ENCODE measurements at places on chromosomes 11 and 22.

DNA sequence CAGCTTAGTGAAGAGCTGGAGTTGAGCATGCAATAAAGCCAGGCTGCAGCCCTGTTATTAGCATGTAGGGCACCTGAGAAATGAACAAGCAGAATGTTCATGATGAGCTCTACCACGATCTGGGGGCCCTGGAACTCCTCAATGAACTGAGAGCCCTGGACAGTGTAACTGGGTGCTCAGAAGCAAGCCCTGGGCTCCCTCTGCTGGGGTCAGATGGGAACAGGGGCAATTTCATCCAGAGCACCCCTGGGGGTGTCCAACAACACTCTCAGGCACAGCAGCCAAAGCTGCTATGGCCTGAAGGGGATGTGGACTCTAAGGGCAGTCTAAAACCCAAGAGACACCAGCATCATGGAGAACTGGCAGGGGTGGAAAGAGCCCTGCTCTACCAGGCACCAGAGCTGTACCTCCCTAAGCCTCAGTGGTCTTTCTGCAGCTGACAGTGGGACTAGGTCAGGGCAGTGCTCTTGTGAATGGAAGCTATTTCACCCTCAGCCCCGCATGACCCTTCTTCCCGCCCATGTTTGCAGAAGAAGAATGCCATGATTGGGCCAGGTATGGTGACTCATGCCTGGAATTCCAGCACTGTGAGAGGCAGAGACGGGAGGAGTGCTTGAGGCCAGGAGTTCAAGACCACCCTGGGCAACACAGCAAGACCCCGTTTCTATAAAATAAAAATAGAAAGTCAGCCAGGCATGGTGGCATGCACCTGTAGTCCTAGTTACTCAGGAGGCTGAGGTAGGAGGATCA, 28.9 kb downstream of the THOC5 start:
- DNase-seq, result peak; percentile 24

DNA sequence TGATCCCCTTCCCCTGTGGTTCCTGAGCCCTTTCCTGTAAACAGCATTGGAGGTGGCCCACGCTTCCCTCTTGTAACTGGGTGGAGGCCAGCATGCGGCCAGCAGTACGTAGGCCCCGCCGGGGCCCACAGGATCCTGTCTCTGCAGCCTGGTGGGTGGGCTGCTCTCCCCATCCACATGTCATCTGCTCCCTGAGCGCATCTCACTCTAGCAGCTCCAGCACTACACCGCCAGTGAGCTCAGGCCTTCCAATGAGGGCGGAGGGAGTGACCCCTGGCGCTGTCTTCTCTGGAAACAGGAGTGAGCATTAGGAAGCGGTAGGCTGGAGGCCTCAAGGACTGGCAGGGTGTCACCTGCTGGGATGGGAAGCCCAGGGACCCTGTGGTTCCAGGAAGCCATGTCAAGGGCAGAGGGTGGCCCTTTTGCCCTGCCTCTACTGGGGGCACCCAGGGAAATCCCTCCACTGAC, 363.9 kb downstream of the TBC1D22A start:
- no peak for DNase-seq

- peak; percentile 71 for DNase-seq
Measured at GRCh38 chr22:37193629-37194191, 5.7 kb upstream of the C1QTNF6 start.

DNA sequence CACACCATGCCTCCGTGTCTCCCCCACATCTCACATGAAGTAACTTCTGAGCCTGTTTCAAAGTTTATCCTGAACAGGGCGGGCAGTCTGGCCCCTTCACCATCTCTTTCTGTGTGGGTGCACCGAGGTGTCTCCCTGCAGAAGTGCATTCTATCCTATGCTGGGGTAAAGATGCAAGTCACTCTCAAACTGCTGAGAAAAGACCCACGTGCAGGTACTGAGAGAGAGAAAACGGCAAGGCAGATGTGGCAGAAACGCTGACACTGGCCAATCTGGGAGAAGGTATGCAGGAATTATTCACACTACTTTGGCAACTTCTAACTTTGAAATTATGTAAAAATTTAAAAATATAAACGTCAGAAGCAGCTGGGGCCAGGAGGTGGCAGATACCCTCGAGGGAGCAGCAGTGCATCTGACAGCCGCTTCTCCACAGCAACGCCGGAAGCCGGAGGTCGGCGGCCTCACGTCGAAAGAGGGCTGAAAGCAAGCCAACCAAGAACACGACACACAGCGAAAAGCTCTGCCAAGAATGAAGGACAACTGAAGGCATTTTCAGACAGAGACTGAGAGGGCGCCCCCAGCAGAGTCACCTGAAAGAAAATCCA, 34.2 kb upstream of the MOB2 start:
- no peak for DNase-seq

DNA sequence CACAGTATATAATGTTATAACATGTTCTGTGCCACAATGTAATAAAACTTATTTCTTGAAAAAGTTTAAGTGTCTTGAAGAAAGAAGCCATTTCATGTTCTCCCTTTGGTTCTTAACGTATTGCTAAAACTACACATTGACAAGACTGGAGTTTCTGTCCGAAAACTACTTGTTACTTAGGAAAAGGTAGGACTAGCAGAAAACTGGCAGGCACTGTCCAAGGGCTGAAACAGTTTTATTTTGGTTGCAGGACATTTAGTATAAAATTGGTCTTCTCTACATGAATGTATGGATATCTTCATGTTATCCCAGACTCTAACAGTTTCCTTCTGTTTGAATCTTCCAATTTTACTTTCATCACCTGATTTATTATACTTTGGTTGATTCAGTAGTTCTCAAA, 1027.1 kb downstream of the LRRC4C start:
- DNase-seq, result no peak

GRCh38 chr22:49192180-49192856, 635.4 kb downstream of the BRD1 start:
- no peak for DNase-seq

DNA sequence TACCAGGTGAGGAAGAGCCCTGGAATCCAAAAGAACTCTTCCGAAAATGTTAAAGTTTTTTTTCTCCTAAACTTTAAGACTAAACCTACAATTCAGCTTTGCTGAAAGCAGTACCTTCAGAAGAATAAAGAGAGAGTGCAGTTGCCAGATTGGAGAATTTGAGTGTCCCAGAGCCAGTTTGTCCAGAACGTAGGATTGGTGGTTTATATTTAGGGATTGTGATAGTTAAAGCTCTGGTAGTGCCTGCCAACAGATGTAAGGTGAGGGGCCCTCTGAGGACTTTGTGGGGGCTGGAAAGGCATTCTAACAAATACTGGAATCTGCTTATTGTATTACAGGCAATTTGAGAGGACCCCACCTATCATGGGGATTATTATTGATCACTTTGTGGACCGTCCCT, 39.8 kb downstream of the ATG13 start:
- no peak for DNase-seq

GRCh38 chr11:94730153-94730552, 38.0 kb upstream of the AMOTL1 start:
- no peak for DNase-seq

- DNase-seq, result no peak
Measured at GRCh38 chr11:120714438-120714837, 202.9 kb downstream of the GRIK4 start.

DNA sequence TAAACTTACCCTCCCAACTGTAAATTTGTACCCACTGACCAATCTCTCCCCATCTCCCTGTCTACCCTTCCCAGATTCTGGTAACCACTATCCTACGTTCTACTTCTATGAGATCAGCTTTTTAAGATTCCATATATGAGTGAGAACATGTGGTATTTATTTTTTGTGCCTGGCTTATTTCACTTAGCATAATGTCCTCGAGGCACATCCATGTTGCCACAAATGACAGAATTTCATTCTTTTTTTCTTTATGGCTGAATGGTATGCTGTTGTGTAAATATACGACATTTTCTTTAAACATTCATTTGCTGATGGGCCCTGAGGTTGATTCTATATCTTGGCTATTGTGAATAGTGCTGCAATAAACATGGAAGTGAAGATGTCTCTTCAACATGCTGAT, 74.7 kb upstream of the RRM1 start:
- DNase-seq, result no peak

GRCh38 chr11:120123946-120124345, 14.0 kb downstream of the TRIM29 start:
- DNase-seq, result no peak

GRCh38 chr11:73168925-73169579, 26.9 kb upstream of the FCHSD2 start:
- no peak for DNase-seq

GRCh38 chr11:126140926-126141280, 70.5 kb downstream of the RPUSD4 start:
- no peak for DNase-seq

- DNase-seq, result no peak
Measured at GRCh38 chr11:13260201-13260962, 17.2 kb upstream of the BMAL1 start.

DNA sequence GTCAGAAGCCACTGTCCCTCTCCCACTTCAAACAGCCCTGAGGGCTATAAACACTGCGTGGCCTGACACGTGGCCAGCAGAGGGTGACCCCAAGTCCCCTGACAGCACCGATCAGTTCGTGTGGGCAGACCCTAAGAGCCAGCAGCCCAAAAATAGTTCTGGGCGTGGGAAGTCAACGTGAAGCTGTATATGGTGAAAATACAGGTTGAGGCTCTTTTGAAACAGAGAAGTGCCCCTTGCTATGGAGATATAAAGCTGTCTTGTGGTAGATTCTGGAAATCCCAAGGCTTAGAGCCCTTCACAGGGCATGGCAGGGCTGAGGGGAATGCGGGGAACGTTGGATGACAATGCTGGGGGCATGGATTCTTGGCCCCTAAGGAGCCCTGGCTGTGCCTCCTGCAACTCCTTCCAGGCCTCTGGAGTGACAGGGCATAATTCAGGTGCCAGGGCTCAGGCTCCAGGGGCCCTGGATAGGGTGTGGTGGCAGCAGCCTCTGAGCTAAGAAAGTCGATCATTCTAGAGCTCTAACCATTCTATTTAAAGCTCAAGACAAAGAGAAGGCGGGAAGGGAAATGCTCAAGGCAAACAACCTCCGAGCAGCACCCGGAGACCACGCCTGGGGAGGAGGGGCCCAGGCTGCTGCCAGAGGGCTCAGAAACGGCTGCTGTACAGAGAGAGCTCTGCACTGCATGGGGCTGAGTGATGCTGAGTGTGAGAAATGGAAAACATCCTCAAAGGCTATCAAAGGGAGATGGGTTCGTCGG, 60.4 kb upstream of the CD5 start:
- DNase-seq, result peak; percentile 82

DNA sequence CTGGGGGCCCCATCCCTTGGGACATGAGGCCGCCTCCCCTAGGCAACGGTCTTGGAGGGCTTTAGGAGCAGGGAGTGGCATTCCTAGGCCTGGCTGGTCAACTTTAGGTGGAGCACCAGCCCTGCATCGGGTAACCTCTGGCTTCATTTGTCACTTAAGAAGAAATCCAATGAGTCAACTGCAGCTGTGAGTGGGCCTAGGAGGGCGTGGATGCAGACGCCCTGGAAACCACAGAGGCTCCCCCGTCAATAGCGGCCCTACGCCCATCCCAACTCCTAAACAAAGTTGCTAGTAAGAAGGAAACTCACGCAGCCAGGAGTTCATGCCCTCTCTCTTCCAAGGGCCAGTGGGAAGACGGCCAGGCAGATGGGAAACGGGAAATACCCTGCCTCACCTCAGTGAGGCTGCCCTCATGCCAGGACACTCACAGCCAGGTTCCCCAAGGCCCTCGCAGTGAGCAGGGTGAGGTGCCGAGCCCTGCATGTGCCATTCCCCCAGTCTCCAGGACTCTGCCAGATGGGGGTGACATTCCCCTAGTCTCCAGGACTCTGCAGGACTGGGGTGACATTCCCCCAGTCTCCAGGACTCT, 20.8 kb downstream of the BID start:
- DNase-seq, result no peak

DNA sequence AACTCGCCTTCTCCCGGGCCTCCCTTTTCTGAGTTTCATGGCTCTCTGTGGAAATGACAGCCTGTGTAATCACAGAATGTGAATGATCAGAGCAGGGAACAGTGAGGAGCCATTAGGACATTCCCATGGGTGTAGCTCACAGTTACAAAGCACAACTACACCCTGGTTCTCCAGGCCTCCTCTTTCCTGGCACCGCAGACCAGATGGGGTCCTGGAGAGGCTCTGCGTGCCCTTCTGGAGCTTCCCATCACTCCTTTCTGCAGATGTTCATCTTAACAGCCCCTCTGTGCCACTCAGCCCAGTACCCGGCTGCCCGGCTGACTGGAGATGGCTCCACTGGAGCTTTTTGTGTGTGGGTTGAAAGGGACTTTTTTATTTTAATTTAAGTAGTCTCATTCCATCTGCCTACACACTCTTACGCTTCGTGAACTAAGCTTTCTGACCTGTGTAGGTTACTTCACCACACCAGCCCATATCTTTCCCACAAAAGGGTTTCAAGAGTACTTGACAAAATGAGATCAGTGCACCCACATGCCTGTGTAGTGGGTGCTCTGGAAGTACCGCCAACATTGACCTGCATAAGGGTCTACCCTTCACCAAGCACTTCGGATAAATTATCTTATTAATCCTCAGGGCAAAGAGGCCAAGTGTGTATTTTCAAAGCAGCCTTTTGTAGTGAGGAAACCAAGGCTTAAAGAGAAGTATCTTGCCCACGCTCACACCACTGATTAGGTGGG, 29.8 kb downstream of the SREBF2 start:
- DNase-seq, result peak; percentile 80

DNA sequence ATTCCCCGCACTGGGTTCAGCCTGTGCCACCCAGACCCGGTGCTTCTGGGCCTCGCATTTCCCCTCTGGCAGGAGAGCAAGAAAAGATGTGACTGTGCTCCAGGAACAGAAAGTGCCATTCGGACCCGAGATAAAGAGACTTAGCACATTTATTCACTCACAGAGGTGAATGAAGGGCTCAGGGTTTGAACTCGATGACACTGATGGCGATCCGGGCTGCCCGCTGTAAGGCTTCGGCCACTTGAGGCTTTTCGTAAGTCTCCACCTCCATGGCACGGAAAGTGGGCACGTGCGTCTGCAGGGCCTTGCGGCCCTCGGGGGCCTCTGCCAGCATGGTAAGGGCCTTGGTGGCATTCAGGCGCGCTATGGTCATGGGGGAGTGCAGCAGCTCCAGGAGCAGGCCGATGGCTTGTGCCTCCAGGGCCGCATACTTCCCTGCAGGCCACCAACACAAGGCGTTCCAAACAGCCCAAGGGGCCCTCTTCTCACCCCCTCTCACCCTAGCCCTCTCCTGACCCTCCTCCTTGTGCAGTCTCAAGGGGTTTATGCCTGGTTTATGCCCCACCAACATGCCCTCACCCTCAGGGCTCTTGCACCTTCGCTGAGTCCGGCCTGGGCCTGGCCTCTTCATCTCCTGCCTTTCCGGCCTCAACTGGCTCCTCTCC, 10.9 kb upstream of the GNAZ start:
- peak; percentile 7 for DNase-seq

DNA sequence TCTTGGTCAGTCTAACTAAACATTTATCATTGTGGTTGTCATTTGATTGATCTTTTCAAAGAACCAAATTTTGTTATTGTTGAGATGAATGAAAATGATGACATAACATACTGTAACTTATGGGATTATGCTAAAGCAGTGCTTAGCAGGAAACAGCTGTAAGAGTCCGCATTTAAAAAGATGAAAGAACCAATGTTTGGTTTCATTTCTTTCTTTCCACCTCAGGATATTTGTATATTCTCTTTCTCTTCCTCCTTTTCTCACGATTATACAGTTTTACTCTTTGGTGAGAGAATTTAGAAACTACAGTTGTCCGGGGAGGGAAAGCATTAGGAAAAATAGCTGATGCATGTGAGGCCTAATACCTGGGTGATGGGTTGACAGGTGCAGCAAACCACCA, 23.1 kb downstream of the PIH1D2 start:
- no peak for DNase-seq
